SK-N-MC (cell line): ENCODE measurements at places on chromosomes 1 and 21.
A peak's percentile ranks its signal among the peaks of the same experiment; 100 is the strongest.

GRCh38 chr1:239126884-239127283 is 259.5 kb upstream of the CHRM3 start:
- no peak for DNase-seq

DNA sequence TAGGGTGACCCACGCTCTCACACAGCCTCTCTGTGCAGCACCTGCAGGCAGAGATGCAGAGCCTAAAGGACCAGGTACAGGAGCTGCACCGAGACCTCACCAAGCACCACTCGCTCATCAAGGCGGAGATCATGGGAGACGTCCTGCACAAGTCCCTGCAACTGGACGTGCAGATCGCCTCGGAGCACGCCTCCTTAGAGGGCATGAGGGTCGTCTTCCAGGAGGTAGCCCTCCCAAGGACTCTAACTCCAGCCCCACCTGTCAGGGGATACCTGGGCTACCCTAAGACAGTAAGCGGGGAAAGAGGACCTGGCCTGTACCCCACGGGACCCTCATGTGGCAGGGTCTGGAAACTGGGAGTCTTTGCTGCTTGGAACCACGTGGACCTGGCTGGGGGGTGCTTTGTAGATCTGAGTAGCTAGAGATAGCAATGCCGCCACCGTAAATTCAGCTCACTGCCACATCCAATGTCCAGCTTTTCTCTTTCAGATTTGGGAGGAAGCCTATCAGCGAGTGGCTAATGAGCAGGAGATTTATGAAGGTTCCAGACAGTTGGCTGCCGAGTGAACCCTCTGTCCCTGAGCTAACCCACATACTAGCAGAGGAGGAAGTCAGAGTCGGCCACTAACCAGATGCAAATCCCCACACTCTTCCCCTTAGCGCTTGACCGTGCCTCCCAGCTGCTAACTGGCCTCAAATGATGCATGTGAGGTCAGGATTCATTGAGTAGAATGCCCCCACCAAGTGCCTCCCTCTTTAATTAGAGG is 6.5 kb downstream of the RNF207 start:
- DNase-seq = no peak

- DNase-seq = no peak
Observed at GRCh38 chr1:112704391-112704933, 2.5 kb downstream of the RHOC start.

GRCh38 chr1:220347654-220348175 is 75.5 kb upstream of the RAB3GAP2 start:
- peak; percentile 30 for DNase-seq

DNA sequence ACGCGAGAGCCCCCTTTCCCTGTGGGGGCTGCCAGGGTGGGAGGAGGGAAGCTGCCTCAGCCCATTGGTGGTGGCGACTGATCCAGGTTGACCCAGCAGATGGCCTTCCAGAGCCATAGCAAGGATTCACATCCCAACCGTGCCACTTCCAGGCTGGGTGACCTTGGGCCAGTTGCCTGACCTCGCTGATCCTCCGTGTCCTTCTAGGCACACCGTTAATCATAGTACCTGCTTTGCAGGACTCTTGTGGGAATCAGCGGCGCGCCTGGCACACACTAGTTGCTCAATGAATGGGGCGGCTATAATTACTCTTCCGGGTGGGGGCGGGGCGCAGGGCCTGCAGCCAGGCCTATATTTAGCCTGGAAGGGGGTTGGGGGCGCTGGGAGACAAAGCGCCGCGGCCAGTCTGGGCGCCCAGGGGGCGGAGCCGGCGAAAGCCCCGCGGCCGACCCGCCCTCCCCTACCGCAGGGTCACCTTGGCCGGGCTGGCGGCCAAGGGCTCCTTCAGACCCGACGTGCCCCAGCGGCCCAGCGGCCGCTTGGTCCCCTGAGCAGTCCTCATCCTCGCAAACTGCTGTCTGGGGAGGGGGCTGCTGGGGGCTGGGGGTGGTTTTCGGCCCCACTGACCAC is 5.1 kb downstream of the HSPB7 start:
- no peak for DNase-seq

DNA sequence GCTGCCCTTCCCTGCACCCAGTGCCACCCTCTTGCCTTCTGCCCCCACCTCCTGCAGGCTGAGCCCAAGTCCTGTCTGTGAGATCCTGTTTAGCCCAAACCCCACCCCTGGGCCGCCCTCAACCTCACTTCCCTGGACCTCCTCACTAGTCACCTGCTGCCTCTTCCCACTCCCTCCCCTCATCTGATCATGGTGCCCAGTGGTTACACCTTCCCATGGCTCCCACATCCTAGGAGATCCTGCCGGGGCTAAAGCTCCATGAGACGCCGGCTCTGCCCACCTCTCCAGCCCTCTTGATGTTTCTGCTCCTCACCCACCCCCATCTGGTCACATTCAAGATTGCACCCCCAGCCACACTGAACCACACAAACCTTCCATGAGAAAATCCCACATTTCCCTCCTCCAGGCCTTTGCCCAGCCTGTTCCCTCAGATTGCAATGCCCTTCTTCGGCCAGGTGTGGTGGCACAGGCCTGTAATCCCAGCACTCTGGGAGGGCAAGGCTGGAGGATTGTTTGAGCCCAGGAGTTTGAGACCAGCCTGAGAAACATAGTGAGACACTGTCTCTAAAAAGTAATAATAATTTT is 17.0 kb downstream of the TTC39A start:
- no peak for DNase-seq

DNA sequence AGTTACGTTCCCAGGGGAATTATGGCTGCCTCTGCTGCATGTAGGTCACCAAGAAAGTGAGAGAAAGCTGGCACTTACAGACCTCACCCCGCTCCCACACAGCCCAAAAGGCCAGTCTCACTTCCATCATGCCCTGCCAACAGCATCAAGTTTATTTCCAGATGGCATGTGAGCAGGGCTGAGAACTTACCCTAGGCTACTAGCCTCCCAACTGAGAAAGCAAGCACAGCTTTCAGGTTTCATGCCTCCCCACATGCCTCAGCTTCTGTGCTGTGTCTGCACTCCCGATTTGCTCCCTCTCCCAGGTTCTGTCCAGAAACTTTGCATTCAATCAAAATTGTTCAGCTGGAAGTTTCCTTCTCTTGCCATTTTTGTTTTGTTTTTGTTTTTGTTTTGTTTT is 59.1 kb upstream of the CRB1 start:
- no peak for DNase-seq

- DNase-seq = no peak
Observed at GRCh38 chr1:39409055-39409816, 82.2 kb upstream of the BMP8A start.

GRCh38 chr1:58047265-58047858 is 499.2 kb downstream of the OMA1 start:
- no peak for DNase-seq

DNA sequence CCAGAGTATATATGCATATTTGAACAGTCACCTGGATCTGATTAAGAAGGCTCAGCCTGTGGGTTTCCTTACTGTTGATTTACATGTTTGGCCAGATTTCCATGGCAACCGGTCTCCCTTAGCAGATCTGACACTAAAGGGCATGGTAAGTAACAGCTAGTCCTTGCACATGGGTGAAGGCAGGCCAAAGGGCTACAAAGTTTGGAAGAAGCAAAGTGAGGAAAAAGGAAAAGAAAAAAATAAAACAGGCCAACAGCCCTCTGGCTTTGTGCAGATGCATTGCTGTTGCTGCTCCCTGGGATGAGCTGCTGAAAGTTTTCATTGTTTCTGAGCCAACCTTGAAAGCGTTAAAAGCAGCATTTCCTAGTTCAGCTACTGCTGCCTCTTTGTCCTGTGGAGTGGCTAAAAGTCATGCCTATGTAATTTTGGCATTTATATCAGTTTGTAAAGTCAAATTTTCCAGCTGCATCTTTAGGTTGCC is 176.5 kb upstream of the HOOK1 start:
- DNase-seq = no peak

- DNase-seq = no peak
Observed at GRCh38 chr21:32233055-32233546, 45.7 kb downstream of the MIS18A start.

DNA sequence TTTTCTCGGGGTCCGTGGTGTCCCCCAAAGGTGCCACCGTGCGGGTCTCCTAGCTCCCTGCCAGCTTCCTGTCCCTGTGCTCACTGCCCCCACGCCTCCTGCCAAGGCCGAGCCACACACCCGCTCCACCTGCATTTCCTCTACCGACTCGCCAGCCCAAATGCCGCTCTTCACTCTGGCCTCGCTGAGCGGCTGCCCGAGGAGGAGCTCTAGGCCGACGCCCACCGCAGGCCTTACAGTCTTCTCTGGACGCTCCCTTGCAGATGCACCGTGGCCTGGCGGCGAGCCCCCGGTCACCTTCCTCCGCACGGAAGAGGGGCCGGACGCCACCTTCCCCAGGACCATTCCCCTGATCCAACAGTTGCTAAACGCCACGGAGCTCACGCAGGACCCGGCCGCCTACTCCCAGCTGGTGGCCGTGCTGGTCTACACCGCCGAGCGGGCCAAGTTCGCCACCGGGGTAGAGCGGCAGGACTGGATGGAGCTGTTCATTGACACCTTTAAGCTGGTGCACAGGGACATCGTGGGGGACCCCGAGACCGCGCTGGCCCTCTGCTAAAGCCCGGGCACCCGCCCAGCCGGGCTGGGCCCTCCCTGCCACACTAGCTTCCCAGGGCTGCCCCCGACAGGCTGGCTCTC is 26.3 kb downstream of the FTCD start:
- no peak for DNase-seq

DNA sequence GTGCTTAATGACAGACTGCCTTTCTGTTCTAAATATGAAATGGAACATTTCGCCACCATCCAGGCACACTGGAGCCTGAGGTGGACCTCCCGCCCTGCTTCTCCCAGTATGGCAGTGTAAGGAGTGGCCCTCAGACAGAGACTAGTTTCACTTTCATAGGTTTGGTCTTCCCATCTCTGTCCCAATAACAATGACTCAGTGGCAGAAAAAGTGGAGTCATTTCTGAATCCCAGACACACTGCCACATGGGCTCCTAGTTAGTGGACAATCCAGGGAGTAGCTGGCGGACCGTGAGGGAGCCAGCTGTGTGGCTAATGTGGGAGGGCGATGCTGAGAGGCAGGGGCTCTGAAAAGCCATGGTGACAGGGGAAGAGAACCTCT is 95.6 kb upstream of the TSPAN2 start:
- no peak for DNase-seq

DNA sequence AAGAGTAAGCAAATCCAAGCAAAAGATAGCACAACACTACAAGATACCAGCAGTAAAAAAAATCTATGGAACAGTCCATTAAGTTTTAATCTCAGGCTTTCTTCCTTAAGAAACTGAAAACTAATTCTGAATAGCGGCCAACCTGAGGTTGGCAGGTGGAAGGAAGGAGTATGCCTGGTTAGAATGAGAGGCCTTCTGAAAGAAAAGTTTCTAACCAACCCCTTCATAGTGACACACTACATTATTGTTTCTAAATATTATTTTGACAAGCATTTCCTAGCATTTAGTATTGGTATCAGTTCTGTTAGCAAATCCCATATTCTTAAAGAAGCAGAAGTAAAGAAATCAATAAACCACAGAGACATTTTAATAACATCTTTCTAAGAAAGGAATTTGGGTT is 205.7 kb upstream of the PTBP2 start:
- DNase-seq = no peak

- DNase-seq = no peak
Observed at GRCh38 chr21:41933313-41934079, 20.3 kb downstream of the C2CD2 start.

DNA sequence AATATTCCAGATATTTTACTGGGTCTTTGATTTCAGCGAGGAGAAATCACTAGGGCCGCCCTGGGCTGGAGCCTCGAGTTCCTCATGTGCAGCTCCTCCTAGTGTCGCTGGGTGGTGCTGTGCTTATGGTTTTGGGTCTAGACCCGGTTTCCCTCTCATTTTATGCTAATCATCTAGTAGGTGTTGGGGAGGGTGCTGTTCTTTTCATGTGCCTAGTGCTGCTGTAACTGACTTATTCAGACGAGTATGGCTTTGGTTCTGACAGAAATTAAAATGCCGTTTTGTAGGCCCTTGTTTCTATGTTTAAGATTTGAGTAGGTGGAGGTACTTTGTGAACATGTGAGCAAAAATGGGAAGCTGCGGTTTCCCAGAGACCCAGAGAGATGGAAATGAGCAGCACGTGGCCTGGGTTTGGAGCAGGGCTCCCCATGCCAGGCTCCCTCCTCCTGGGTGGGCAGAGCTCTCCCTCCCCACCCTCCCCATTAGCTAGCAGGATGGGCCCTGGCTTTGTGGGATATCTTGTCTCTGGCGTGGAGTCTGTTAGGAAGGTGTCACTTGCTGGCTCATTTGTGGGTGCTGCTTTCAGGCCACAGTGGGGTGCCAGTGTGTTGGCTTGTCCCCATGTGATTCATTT is 74.0 kb upstream of the GPR88 start:
- no peak for DNase-seq

DNA sequence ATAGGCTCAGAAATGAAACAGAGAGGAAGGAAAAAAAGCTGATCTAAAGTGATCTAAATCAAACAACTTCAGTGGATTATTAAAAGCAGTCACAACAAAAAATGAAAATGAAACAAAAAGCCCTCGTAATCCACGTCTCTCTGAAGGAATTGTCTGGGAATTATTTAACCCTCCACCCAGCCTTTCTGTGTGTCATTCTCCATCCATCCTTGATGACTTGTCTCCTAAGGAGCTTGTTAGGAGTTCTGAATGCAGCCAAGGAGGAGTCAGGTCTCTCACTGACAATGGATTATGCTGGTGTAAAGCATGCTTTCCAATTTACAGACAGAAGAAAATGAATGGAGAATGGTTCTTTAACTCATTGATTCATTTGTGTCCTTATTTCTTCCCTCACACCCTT is 359.3 kb upstream of the RUNX1 start:
- no peak for DNase-seq

DNA sequence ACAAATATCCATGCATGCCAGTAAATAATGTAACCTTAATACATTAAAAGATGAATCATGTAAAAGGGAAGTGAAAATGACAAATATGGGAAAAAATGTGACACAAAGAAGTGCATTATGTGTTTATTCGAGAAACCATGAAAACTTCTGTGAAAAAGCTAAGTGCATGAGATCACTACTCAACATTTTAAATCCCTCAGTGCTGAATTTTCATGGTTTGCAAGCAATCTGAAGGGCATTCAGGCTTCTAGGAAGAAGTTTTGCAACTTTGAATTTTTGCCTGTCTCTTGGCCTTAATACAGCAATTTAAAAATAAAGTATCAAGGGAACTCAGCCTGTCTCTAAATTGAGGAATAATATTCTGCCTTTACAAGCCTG is 78.2 kb downstream of the MAP3K7CL start:
- peak; percentile 72 for DNase-seq

GRCh38 chr1:39086865-39087409 is 60.8 kb downstream of the NDUFS5 start:
- DNase-seq = no peak

GRCh38 chr1:105700723-105701122 is 1355.8 kb upstream of the PRMT6 start:
- no peak for DNase-seq

GRCh38 chr21:37398697-37399096 is 32.1 kb downstream of the DYRK1A start:
- DNase-seq = no peak

DNA sequence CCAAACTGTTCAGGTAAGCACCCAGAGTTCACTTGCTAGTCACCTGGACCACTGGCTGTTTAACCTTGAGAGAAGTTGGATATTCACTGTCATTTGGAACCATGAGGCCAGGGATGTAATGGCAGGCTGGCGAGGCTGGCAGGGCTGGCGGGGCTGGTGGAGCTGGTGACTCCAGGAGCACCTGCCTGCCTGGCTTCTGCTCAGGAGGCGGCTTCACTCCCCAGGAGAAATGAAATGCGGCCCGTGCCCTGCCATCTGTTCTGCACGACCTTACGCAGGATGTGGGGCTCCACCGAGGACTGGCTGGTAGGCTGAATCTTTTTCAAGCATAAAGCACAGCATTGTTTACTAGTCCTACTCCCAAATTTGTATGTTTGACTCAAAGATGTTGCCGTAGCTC is 22.7 kb upstream of the MX1 start:
- no peak for DNase-seq
